ENCODE measurements at places on chromosomes 13 and 19.
A peak's percentile ranks its signal among the peaks of the same experiment; 100 is the strongest.

GRCh38 chr13:35764326-35765015 is 288.0 kb upstream of the MAB21L1 start:
- peak; percentile 59 for DNase-seq

DNA sequence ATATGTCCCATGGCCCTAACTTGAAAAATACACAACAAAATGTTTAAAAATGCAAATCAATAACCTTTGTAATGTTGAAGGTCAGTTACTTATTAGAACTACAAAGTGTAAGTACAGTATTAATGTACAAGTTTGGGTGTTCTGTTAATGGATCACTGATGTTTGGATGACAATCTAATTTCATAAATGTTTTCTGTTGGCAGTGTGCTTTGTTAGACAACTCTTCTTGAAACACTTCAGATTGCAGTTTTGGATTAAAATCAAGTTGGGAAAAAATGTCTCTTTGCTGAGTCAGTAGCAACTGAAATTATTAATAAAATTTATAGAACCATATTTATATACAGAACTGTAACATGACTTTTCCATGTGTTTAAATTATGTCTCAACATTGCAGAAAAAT is 1063.5 kb upstream of the PCDH9 start:
- DNase-seq: no peak

GRCh38 chr13:102591988-102592781 is 4.6 kb upstream of the TPP2 start:
- DNase-seq: peak; percentile 60

GRCh38 chr13:40565282-40566148 is 100.9 kb downstream of the FOXO1 start:
- no peak for DNase-seq

DNA sequence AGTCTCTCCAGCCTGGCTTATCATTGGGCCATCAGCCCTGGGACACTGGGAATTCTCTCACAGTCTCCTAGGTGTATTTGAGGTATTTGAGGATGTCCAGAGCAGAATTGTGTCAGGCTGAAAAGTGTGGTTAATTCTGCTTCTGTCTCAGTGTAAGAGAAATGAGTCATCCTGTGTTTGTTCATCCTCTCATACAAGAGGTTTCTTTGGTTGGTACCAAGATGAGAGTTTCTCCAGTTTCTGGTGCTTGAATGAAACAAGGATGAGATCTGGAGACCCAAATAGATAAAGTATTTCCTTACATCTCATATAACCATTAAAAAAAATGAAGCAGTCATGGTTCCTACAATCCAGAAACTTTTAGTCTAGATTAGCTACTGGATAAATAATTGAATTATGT is 7.7 kb downstream of the ZNF253 start:
- no peak for DNase-seq

DNA sequence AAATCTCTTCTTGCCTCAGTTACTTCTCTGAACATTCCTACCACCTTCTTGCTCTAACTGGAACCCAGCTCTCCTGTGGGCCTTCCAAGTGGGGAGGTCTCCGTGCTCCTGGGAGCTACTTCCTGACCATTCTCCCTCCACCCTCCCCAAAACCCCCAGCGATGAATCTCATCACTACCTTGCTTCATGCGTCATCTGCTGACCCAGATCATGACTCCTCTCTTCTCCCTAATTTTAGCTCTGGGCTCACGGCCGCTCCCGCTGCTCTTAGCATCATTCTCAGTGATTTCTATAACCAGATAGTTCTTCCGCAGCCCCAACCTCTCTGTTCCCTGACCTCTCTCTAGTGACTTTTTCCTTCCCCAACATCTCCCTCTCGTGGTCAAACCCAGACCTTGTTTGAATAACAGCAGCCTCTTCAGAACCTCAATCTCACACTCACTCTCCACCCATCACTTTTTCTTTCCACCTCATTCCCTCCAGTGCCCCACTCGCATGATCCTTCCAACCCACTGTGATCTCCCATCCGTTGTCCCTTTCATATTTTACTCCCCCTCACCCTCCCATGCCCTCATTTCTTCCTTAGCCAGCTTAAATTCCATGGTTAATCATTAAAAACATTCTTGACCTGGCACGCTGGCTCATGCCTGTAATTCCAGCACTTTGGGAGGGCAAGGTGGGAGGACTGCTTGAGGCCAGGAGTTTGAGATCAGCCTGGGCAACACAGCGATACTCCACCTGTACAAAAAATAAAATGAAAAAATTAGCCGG is 21.8 kb downstream of the MRPS12 start:
- no peak for DNase-seq

DNA sequence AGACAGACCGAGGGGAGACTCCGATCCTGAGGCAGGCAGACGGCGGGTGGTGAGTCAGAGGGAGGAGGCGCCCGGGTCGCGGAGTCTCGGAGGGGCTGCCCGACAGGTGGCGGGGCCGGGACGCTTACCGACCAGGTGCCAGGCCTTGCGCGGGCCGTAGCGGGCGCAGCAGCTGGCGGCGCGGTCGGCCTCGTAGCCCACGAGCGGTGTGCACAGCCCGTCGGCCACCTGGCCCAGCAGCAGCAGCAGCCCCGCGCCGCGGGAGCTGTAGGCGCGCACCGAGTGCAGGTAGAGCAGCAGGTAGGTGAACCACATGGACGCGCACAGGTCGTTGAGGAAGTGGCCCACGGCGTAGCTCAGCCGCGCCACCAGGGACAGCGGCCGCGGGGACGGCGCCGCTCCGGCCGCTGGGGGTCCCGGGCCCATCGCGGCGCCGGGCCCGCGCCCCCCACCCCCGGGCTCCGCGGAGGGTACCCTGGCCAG is 367 bp downstream of the MFSD12 start:
- DNase-seq: peak; percentile 77

GRCh38 chr13:35945368-35945767 is 185.8 kb downstream of the DCLK1 start:
- no peak for DNase-seq

DNA sequence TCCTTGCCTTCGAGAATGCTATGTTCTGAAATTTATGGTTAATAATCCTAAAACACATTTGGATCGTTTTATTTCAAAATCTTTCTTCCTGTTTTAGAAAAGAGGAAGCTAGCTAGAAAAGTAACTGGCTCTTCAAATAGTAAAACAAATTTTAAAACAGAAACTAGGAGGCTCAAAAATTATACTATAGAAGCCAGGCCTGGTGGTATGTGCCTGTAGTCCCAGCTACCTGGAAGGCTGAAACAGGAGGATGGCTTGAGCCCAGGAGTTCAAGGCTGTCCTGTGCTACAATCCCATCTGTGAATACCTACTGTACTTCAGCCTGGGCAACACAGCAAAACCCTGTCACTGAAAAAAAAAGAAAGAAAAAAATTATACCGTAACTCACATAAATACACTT is 57.9 kb downstream of the ELF1 start:
- DNase-seq: no peak

- no peak for DNase-seq
Measured at GRCh38 chr19:41131186-41131585, 17.0 kb downstream of the CYP2F1 start.

GRCh38 chr19:5396096-5396939 is 55.7 kb upstream of the PTPRS start:
- DNase-seq: no peak

DNA sequence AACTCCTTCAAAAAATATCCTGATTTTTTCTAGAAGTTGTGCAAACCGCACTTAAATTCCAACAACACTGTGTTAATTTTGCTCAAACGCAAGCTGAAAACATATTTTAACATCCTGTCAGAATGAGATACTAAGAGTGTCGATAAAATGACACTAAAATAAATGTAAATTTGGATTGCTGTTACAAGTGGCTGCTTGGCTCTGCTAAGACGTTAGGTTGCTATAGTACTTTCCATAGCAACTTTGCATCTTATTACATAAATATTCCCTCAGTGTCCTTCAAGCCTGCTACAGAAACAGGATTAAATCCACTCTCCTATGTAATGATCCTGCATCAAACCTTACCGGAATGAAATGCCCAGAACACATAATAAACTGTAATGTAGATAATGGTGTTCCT is 292.1 kb downstream of the DNAJC15 start:
- DNase-seq: no peak

DNA sequence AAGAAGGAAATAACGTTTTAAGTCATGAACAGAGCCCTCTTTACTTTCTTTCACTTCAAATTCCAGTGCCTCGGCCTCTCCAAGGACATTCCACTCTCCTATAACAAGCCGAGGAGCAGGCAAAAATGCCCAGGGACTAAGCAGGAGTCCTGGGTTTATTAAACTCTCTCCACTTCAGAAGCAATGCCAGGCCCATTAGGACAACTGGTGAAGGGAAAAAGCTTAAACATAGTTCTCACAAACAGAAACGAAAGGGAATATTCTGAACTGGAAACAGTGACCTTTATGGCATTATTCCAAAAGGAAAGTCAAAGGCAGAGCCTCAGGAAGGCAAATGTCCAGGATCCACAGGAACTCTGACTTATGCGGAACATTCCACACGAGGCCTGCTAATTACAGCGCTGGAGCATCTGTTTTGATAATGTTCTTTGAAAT is 30.9 kb upstream of the MED4 start:
- peak; percentile 8 for DNase-seq

DNA sequence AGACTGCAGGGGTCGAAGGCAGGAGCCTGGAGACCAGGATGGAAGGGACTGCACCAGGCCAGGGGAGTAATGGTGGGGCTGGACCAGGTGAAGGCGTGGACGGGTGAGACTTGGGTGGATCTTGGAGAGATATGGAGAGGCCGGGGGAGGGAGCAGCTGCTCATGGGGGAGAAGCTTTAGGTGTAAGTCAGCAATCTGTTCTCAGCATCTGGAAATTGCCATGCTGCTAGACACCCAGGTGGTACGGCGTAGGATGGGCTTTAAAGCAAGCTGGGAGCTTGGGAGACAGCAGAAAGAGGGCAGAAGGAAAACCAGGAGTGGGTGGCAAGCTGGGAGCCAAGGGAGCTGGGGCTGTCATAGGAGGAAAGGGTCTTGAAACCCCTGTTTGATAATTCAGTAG is 3.0 kb downstream of the CERS4 start:
- no peak for DNase-seq

DNA sequence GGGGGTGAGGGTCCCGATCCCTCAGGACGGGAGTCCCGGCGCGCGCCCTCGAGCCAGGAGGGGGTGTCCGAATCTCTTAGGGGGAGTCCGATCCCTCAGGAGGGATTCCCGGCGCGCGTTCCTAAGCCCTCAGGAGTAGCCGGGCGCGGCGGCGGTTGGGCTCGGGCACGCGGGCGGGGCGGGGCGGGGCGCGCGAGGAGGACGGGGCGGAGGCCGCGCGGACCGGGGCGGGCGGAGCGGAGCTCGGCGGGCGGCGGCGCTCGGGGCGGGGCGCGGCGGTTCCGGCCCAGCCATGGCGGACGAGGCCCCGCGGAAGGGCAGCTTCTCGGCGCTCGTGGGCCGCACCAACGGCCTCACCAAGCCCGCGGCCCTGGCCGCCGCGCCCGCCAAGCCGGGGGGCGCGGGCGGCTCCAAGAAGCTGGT is at the start of gene CUL4A:
CUL4A (plus strand) TSS at position 278 of the 423 bp plus-strand sequence; CDS start at position 293, 15 bp downstream.
- DNase-seq: peak; percentile 89

GRCh38 chr13:91132786-91133185 is 214.7 kb upstream of the MIR17HG start:
- no peak for DNase-seq

DNA sequence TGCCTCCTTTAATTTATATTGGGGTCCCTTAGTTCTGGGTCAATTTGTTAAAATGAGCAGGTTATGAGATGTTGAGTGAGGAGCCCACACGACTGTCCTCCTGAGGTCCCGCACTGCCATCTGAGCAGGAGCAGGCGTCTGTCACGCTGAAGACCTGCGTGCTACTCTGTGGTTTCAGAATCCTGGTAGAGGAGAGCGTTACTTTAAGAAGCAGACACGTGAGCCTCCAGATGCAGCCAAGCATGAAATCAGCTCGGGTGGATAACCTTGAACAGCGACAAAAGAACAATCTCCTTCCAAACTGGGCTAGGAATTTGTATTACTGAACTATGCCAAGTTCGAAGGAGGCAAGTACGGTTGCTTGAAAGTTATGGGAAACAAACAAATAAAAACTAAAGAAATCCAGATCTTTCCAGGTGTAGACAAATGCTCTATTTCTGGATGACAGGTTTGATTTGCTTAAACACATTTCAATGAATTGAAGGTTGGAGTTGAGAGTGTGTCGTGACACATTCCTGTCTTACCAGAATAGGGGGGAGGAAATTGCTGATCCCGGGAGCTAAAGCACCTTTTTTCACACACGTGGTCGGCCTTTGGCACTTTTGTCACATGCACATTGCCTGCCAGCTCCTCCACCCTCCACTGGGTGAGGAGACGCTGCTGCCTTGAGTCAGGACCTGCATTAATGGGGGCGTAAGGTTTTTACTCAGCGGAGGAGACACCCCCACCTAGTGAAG is 945.5 kb upstream of the SLC10A2 start:
- no peak for DNase-seq

DNA sequence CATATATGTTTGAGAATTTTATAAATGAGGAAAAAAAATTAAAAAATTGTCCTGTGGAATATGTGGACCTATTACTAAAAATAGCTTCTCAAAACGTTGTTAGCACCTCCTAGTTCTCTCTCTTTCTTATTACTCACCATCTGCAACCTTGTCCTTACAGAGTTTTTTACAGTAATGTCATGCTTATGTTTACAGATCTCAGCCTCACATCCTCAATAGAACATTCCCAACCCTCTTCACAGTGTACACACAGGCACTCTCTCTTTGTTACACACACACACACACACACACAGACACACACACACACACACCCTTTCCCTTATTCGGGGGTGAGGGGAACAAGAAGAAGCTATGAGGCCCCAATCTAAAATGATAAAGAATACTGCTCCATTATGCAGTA is 197.7 kb downstream of the SLITRK6 start:
- peak; percentile 36 for DNase-seq

GRCh38 chr19:17405250-17406045 is at the start of gene BST2:
TSS of gene BST2 (minus strand) at chr19:17405630. CDS start at chr19:17405575, 55 bp downstream.
- peak; percentile 62 for DNase-seq

GRCh38 chr13:110419946-110420345 is 112.9 kb downstream of the COL4A2 start:
- DNase-seq: no peak

DNA sequence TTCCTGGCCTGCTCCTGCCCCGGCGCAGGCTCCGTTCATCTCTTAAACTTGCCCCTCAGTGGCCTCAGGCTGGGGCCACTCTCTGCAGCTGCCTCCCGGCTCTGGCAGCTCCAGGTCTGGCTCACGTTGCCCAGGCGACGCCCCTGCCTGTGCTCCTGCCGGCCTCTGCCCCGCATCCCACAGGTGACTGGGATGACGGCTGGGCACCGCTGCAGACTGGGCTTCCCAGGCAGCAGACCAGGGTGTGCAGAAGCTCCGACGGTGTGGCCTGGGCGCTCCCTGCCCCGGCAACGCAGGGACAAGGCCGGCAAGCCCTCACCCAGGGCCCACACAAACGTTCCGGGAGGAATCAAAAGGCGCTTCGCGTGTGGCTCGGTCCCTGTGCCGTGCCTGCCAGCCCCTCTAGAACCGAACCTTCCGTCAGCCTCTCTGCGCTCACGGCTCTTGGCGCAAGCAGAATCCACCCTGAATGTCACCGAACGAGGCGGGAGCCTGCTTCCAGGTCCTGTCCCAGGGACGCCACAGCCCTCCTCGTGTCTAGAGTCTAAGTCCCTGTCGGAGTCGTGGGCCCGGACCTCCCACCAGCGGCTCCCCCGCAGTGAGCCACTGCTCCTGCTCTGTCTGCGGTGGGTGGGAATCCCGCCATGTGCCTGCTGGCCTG is 64.8 kb downstream of the MLLT1 start:
- DNase-seq: no peak

GRCh38 chr19:1407528-1408299 is at the start of gene DAZAP1:
TSS of gene DAZAP1 (plus strand) at chr19:1407586. CDS start at chr19:1407774, 188 bp downstream.
- DNase-seq: no peak

- no peak for DNase-seq
Measured at GRCh38 chr13:99766641-99767045, 204.9 kb downstream of the ZIC5 start.

- no peak for DNase-seq
Measured at GRCh38 chr13:47092202-47092601, 195.3 kb upstream of the HTR2A start.

- no peak for DNase-seq
Measured at GRCh38 chr13:27704681-27705080, 83.0 kb downstream of the POLR1D start.

All from AG08396 (cell line).